ENCODE measurements at places on chromosomes 3 and 15.

DNA sequence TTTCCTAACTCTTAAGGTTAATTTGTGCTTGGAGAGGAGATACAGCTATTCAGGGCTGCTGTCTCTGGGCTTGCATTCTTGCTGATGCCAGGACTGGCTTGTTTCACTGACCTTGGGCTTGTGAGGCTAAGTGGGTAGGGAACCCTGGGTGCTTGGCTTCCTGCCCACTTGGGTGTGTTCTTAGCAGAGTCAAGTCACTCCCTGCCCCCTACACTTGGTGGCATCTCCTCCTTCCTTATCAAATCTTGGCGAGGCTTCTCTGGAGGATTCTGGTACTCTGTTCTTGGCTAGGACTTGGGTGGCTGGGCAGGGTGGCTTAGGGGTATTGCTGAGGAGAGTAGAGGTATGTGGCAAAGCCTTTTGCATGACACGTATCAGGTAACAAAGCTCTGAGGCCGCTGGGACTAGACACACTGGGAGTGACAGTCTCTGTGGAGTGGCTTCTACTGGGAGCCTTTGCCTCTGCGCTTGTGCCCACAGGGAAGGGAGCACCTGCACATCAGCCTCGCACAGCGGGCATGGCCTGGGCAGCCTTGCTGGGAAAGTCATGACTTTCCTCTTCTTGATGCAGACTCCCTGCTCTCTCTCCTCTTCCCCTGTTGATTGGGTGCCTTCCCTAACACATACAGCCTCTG lies 41.8 kb downstream of the CHCHD6 start:
- peak; percentile 79 for DNase-seq

GRCh38 chr15:90881978-90882721 lies 2.2 kb upstream of the FES start:
- no peak for DNase-seq

GRCh38 chr3:102378216-102378615 lies 56.6 kb upstream of the ZPLD1 start:
- DNase-seq, result no peak

GRCh38 chr3:14898929-14899328 lies 48.5 kb upstream of the NR2C2 start:
- no peak for DNase-seq

GRCh38 chr3:194000100-194000499 lies 135.8 kb upstream of the HES1 start:
- DNase-seq, result no peak

DNA sequence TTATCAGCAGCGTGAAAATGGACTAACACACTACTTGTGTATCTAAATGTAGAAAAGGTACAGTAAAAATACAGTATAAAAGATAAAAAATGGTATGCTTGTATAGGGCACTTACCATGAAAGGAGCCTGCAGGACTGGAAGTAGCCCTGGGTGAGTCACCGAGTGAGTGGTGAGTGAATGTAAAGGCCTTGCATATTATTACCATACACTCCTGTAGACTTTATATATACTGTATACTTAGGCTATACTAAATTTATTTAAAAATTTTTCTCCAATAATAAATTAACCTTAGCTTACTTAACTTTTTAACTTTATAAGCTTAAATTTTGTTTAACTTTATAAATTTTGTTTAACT lies 67.2 kb upstream of the TSPAN3 start:
- DNase-seq, result no peak

- no peak for DNase-seq
Measured at GRCh38 chr3:61777483-61777882, 216.1 kb downstream of the PTPRG start.

DNA sequence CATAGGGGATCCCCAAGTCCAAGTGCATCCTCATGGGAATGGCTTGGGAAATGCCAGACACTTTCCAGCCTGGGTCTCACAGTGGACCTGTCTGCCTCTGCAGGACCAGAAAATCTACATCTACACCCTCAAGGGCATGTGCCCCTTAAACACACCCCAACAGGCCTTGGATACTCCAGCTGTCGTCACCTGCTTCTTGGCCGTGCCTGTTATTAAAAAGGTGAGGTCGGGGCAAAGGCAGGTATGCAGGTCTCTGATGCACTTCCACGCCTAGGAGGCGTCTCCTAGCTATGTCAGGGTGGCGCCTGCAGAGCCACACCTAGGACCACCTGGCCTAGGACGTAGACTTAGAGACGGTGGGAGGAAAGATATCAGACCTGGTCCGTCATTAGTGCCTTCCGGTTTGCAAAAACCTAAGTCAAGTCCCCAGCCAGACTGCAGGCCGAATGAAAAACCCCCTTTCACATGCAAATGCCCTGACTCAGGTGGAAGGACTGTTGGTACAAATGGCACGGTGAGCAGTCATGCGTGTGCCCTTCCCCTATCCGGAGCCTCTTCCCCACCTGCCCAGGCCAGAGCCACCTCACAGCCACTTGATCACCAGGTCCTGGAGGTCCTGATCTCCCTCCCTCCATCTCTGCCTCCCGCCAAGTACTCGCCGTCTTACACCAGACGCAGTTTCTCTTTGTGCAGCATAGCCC lies 143.5 kb downstream of the LRRK1 start:
- no peak for DNase-seq

DNA sequence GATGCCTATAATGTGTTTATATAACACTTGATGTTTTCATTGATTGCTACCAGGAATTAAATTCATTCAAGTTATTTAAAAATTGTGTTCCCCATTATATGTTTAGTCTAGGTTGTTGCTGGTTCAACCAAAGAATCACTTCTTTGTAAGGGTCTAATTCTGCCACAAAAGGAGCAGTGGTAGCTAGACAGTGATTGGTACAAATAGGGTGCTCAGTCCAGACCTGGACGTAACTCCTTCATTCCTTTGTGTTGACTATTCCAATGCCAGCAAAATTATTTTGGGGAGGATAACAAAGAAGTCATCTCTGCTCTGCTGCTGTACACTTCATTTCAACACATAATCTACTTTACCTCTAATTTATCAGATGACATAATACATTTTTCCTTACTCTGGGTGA lies 1.2 kb downstream of the CHMP2B start:
- no peak for DNase-seq

DNA sequence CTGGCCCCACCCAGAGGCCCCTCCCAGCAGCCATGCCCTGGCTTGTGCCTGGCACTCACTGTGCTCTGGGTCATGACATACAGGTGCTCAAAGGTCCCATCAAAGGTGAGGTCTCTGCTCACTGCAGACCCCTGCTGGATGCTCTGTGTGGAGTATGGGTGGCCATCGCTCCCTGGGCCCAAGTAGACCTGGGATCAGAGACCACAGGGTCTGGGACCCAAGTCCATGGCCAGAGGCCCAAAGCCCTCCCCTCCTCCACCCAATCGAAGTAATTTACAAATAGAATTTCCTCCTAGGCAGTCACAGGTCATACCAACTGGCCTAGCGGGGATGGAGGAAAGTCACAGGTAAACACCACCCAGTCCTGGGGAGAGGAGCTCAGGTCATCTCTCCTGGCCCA lies 7.6 kb downstream of the PLXNB1 start:
- DNase-seq, result no peak

DNA sequence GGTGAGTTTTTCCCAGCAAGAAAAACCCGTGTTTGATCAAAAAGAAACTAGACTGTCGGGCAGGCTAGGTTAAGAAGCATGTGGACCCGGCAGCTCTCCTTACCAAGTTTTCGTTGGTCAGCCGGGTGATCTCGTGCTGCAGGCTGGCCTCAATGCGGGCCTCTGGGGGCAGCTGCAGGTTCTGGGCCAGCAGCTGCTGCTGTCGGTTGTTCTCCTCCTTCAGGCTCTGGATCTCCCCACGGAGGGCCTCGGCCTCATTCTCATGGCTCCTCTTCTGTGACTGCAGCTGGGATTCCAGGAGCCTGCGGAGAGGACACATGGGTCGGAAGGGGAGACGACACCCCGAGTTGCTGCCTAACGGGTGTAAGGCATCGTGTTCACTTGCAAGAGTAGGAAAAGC lies 44.5 kb upstream of the MYO5C start:
- no peak for DNase-seq

DNA sequence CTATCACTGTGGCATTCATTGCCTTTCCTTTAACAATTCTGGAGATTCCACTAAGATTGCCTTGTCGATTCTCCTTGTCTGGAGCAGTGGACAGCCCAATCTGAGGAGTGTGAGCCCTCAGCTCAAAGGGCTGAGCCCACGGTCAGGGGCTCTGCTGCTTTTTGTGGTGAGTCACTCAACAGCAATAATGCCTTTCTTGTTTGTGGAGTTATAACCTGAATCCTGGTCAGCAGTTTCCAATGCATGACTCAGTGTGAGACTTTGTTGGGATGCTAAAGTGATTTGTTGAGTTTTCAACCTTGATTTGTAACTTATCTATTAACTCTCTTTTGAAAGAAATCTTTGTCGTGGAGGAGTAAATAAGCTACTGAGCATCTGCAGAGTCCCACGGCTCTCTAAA lies 183.5 kb downstream of the TJP1 start:
- no peak for DNase-seq

DNA sequence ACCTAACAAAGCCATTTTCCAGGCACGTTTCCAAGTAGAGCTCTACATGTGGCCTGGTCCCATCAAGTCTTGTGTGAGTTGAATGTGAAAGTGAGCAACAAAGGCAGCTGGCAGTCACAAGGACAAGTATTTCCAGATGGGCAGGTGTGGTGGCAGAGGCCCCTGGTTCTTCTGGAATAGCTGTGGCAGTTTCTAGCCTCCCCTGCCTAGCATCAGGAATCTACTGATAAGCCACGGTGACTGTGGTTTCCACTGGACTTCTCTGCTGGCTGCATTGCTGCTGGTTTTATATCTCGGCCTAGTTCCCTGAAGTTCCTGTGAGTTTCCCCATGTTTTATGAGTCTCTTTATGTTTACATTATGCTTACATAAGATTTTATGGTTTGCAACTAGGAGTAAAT lies 117.7 kb downstream of the GOLIM4 start:
- DNase-seq, result no peak

DNA sequence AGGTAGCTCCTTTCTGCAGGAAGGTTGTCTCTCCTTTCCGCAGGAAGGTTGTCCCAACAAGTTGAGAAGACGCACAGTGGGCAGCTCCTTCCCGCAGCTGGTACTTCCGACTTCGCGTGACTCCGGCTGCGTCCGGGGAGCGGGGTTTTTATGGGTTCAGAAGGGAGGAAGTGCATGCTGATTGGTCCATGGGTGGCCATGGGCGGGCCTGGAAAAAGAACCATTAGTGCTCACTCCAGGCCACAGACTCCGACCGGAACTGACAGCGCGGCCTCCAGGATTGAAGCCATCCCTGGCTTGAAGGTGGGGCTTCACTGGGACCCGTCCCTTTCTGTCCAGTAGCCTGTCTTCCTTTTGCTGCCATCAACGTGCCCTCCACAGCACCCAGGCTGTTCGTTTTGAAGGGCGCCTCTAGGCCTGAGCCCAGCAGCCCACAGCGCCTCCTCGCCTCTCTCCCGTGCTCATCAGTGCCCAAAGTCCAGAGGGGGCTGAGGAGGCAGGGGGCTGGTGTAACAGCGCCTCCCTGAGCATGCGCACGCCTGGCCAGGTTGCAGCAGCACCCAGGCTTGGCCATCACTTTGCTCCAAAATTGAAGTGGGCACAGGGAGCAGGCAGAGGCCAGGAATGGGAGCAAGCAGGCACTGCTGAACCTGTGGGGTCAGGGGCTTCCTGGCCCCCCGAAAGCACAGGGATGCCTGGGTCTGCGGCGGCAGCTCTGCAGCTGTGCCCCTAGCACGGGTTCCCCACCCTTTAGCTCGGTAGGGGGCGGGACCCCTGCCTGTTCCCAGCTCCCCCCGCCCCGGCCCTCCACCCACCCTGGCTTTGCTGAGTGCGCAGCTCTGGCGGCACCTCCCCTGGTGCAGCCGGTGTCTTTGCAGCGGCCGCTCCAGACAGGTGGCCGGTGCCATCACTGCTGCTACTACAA lies 330.6 kb upstream of the MCTP2 start:
- peak; percentile 37 for DNase-seq

DNA sequence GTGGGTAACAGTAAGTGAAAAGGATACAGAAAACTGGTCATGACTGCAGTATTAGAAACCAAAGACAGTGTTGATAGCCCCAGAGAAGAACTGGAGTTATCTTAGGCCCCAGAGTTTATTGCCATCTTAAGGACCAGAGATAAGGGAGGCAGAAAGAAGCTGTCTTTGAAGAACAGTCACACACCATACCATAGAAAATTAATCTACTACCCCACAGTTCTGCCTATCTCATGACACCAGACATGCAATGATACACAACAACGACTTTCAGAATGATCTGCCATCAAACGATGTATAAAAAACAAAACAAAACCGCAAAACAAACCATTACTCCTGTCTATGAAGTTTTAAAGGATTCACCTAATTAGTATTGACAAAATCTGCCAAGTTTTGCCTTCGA lies 9.6 kb downstream of the CPOX start:
- DNase-seq, result no peak

DNA sequence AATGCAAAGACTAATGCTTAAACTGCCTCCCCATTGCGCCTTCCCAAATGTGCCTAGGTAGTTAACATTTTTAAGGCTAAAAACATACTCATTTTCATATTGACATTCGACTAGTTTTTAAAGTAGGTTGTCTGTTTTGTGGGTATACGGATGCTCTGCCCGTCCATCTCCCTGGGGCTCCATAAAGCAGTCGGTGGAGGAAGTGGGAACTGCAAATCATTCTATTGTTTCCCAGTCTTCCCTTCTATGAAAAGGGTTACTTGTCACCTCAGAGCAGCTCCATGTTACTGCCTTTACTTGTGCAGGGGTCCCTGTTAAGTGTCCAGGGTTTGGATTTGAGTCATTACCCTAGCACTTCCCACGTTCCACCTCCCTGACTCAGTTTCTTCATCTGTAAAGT lies 10.9 kb downstream of the CHCHD6 start:
- no peak for DNase-seq

GRCh38 chr15:54307252-54307902 lies 329.1 kb downstream of the UNC13C start:
- no peak for DNase-seq

DNA sequence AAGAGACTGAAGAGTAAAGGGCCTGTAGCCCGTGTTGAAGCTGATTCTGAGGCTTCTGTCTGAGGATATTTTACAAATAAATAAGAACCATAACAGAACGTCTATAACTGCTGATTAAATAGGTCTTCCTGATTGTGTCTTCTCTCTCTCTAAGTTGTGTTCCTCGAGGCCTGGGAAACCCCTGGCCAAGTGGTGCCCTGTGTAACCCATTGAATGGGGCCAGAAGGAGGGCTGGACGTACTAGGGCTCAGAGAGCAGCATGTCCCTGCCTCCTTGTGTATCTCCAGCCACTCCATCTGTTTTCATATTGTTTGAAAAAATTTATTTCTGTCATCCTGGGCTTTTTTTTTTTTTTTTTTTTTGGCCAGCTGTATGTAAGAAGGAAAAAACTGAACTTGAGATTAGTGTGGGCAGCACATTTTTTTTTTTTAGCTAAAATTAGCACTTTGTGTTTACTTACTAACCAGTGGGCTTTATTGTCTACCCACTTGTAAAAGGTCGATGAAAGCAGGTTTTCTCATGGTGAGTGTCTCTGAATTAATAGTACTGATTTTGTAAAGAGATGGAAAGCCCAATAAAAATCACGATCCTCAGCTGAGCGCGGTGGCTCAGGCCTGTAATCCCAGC lies 10.7 kb downstream of the DHX30 start:
- no peak for DNase-seq

DNA sequence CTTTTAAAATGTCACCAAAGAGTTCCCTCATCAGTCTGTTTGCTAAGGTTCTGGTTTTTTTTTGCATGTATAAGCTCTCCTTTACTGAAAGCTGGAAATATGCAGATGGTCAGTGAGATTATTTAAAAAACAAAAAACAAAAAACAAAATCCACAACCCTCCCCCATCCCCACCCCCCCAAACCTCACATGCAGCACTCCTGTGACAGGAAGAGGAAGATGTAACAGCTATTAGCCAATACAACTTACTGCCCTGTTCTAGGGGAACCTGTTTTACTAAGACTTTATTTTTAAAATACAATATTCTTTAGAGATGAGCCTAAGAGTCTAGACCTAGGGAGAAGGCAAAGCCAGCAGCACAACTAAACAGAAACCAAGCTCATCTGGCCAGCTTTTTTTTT lies 39.5 kb downstream of the ANP32A start:
- DNase-seq, result no peak
